Activated T-cell treated with anti-CD3 and anti-CD28 coated beads, Interleukin-2, amount 50 U/mL, for 48 hours (primary cell): ENCODE measurements at places on chromosomes 11 and 22.

- DNase-seq: no peak
Observed at GRCh38 chr11:78429660-78430059, 12.0 kb upstream of the GAB2 start.

DNA sequence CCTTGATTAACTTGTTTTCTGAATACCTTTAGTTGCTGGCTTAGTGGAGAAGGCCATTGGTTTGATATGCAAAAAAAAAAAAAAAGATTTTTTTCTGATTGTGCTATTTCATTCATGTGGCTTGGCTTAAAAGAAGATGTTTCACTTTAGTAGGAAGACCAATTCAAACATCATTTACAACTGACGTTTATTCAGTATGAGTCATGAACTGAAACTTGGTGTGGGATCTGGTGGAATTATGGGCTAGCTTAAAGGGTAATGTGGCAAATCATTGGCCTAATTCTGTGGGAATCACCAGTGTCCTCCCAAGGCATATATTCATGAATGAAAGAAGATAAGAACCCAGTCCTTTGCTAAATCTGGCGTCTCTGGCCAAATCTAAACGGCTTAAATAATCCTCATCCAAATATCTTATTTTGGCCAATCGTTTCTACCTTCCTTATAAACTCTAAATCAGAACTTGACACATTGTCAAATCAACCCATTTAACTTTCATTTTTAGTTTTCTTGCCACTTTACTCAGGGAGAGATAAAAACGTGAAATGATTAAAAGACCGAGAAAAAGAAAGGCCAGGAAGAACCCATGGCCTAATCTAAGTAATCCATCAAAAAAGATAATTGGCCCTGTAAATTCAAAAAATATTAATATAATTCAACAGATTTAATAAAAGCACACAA lies 77.0 kb downstream of the DDIAS start:
- no peak for DNase-seq

- peak; percentile 86 for DNase-seq
Observed at GRCh38 chr11:46392421-46393230, 1.1 kb upstream of the CHRM4 start.

DNA sequence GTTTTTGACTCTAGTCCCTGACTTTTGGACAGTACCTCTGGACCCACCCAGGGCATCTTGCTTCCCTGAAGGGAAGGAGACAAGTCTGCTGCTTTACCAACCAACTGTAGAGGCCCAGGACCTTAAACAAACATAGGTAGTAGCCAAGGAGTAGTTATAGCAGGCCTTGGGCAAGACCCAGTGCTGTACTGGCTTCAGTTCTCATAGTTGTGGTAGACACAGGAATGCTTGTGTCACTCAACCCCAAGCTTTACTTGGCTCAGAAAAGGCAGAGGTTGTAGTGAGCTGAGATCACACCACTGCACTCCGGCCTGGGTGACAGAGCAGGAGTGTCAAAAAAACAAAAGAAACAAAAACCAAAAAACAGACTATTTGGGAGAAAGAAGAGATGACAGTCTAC lies 21.3 kb upstream of the OR52M1 start:
- DNase-seq: no peak

- DNase-seq: no peak
Observed at GRCh38 chr11:115084231-115084630, 405.9 kb downstream of the NXPE2 start.

DNA sequence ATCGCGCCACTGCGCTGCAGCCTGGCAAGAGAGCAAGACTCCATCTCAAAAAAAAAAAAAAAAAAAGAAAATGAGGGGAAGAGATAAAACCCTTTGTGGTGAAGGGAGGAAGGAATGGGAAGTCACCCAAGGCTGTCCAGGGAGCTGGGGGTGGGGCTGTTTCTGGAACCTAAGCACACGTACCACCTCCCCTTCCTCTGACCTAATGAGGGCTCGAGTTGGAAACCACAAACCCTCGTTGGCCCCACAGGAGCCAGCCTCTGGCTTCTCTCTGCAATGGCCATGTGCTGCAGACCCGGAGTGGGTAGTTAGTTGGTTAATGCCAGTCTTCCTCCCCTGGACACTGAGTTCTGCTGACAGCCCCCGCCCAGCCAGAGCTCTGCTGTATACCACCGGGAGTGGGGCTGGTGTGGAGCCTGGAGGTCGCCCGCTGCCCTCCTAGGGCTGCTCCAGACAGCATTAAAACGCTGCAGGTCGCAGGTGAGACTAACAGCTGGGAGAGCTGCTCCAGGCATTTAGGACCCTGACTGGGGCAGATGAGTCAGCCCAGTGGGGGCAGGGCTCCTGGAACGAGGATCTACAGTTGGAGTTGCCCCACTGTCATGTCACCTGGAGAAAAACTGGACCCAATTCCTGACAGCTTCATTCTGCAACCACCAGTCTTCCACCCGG lies at the start of gene LGALS12:
TSS of gene LGALS12 (plus strand) at position 228 of the 672 bp plus-strand sequence. CDS start at position 603, 375 bp downstream.
- DNase-seq: no peak

- no peak for DNase-seq
Observed at GRCh38 chr22:46464701-46465344, 72.6 kb downstream of the CELSR1 start.

DNA sequence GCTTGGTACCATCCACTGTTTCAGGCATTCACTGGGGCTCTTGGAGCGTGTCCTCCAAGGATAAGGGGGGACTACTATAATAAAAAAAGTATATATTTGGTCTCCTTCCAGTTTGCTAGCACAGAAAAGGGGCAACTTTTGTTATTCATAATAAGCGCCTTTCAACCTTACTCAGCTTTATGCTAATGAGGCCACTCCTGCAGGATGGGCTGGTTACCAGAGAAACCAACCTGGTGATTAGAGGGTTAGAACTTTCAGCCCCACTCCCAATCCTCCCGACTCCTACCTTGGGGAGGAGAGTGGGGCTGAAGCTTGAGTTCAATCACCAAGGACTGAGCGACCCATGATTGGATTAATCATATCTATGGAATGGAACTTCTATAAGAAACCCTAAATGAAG lies 31.8 kb downstream of the PPFIBP2 start:
- no peak for DNase-seq

DNA sequence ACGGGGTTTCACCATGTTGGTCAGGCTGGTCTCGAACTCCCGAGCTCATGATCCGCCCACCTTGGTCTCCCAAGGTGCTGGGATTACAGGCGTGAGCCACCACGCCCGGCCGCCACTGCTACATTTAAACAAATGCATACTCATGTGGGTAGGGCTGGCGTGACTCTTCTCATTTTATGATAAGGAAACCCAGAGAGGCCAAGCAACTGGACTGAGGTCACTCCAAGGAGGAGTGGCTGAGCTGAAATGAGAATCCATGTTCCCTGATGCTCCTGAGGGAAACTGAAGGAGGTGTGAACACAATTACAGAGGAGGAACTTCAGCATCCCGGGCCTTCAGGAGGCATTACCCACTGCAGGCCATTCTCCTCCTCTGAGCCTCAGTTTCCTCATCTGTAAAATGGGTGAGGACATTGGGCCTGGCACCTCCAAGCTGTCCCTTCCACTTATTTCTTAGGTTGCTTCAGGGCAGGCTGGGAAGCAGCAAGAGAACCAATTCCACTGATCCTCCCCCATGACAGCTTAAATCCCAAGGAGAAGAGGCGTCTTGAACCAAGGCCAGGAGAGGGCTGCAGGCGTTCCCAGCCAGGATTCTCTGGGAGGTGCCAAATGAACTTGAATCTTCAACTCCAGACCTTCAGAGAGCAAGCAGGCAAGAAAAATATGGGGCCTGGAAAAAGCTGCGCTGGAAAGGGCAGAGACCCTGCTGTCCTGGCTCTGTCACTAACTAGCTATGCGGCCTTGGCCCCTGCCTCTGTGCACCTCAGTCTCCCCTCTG lies 2.9 kb downstream of the TST start:
- no peak for DNase-seq

- no peak for DNase-seq
Observed at GRCh38 chr11:34027516-34028408, 23.8 kb upstream of the CAPRIN1 start.

GRCh38 chr11:44592125-44592940 lies 26.9 kb downstream of the CD82 start:
- DNase-seq: no peak

GRCh38 chr11:17445240-17445795 lies 31.3 kb downstream of the ABCC8 start:
- DNase-seq: no peak

- no peak for DNase-seq
Observed at GRCh38 chr22:17549183-17549582, 14.1 kb upstream of the SLC25A18 start.

- peak; percentile 84 for DNase-seq
Observed at GRCh38 chr11:35082321-35083180, 56.4 kb upstream of the CD44 start.

GRCh38 chr11:120647681-120648080 lies 136.1 kb downstream of the GRIK4 start:
- no peak for DNase-seq

GRCh38 chr11:65777241-65777640 lies 3.5 kb downstream of the AP5B1 start:
- DNase-seq: no peak

DNA sequence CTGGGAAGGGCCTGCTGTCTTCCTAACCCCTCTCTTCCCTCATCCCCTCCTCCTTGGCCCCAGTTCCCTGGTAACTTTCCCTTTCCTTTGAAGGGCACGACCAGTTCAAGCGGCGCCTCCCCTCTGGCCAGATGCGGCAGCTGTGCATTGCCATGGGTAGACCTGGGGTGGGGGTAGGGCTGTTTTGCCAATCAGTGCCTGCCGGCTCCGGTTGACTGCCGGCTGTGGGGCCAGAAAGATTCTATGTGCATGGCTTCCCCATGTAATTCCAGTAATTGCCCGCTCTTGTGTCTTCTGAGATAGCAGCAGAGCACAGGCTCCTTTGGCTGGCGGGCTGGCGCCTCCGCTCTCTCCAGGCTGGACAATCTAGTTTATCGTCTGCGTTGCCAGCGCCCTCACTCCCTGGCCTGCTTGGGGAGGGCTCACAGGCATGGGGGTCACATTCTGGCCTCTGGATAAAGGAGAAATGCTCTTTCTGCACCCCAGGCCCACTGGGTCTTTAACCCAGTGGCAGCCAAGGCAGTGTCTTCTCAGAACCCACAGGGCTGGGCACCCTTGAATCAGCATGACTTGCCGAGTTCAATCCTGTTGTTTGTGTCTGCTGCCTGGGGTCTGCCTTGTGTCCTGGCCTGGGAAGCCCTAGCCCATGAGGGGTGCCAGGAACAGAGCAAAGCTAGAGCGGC lies 9.4 kb downstream of the SIDT2 start:
- DNase-seq: no peak

- DNase-seq: no peak
Observed at GRCh38 chr11:10117709-10118351, 176.2 kb downstream of the SBF2 start.

DNA sequence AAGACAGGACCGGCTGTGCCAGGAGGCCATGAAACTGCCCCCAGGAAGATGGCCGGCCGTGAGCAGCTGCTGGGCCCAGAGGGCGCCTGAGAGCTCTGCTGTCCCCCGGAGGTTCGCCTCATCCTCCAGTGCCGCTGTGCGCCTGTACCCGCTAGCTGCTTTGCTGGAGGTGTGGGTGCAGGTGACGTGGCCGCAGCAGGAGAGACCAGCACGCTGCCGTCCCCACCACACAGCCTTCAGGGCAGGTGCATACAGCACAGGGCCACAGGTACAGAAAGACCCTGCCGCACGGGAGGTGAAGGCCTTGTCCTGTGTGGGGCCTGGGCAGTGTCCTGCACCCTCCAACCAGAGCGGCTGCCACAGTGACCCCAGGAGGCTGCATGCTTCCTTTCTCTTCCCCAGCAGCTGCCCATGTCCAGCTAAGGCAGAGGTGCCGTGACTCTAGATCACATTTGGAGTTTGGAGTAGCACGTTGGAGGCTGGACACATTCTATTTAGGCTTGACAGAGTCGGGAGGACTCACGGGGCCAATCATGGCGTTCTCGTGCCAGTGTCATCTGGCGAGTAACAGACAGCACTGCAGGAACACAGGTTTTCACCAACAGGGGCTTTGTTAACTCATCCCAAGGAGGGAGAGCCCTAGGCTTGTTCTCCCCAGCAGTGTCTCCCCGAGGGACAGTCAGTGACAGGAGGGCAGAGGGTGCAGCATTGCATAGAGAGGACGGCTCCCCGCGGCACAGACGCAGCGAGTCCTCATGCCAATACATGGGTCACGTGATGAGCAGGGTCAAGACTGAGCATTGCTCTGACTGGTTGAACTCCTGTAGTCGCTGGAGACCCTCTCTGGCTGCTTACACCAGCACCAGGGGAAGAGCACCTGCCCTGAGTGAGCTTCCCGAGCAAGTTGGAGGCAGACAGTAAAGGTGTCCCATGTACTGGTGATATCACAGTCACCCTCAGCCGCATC lies 18.7 kb upstream of the PANX2 start:
- no peak for DNase-seq

DNA sequence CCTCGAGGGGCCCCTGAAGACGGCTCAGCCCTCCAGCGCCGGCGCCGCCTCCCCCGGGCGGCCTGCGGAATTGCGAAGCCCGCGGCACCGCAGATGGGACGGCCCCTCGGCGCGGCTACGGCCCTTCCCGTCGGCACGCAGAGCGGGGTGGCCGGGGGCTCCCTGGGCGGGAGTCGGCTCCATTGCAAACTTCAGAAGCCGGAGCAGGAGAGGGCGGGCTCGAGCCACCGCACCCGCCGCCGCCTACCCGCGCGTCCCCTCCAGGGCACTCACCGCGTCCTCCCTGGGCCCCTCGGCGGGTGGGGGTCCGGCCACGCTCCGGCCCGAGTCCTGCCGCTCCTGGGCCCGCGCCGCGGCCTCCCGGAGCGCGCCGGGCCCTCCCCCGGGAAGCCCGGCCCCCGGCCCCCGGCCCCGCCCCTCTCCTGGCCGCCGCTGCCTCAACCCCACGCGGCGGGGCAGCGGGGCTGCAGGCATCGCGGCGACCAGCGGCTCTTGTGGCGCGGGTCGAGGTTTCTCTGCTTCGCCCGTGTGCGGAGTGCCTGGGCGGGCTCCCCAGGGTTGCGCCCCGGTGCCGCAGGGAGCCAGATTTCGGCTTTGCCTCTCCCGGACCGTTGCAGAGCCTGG lies at the start of gene PACSIN3:
TSS of gene PACSIN3 (minus strand) at position 359 of the 624 bp plus-strand sequence. CDS start 3,707 bp downstream, outside the sequence.
- peak; percentile 74 for DNase-seq

DNA sequence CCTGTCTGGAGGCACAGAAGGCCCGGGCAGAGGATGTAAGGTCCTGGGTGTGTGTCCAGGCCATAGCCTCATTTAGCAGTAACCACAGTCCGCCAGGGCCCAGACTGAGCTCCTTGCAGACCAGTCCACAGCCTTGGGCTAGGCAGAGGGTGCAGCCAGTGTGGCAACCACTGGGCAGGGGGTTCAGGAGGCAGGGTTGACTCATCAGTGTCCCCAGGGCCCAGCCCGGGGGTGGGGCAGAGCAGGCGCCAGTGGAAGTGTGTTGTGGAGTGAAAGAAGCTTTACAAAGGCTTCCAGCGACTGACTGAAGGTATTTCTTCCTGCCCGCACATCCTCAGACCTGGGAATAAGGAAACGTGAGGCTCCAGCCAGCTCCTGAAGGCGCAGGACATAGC lies 27.7 kb upstream of the WNT11 start:
- DNase-seq: peak; percentile 35

DNA sequence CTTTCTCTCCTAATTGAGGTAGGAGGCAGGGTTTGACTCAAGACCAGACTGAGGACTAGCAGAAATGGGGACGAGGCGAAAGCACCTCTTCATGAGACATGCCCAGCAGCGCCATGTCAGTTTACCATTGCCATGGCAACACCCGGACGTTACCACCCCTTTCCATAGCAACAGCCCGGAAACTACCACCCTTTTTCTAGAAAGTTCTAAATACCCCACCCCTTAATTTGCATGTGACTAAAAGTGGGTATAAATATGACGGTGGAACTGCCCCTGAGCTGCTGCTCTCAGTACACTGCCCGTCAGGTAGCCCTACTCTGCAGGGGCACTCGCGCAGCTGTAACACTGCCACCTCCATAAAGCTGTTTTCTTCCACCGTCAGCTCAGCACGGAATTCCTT lies 5.9 kb upstream of the RAC2 start:
- DNase-seq: no peak
